ENCODE measurements at places on chromosomes 6 and 20.

DNA sequence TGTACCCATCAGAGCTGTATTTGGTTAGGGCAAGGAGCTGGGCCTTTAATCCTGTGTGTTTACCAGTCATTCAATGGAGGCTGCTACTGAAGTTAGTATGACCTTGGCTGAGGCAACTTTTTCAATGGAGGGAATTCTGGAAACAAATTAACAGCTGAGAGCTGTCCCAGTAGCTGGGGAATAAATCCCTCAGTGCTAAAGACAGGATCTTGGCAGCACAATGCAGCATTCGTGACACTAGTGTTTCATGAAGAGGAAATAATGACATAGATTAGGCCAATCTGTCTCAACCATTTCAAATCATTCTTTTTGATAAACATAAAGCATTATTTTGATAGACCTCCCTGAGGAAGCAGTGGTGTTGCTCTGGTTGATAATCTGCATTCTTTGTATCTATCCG, 42.9 kb downstream of the GRM1 start:
- DNase-seq: no peak

DNA sequence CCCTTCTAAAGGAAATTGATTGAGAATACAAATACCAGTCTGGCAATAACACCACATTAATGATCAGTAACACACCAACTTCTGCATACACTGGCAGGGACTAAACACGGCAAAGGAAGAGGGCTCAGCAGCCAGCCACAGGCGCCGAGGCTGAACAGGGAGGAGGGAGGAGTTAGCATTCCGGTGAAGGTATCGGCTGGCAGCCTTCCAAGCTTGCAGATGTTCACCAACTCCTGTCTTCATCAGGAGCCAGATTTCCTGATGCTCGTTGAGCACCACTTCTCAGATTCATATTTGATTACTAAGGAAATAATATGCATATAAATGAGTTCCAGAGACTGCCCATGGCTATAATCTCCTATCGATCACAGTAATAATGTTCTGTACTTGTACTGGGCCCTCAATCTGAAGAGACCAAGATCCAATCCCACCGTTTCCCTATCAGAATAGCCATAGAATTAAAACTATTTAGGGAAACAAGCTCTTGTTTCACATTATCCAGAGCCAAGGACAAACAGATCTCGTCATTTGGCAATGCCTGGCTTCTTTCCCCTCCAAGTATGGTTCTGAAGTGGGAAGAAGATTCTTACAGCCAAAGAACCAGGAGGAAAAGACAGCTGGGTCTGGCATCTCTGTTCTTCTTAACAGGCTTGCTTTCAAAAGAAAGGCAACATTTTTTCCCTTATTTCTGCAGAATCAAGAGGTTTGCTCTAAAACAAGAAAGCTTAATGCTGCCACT, 42.2 kb downstream of the GFOD1 start:
- peak; percentile 84 for DNase-seq

DNA sequence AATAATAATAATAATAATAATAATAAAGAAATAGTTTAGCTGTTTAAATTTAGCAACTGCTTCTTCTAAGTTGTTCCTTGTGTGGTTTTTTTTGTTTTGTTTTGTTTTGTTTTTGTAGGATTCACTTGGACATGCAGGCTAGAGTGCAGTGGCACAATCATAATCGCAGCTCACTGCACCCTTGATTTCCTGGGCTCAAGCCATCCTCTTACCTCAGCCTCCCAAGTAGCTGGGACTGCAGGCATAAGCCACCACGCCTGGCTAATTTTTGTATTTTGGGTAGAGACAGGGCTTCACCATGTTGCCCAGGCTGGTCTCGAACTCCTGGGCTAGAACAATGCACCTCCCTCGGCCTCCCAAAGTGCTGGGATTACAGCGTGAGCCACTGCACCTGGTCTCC, 15.3 kb upstream of the EYA2 start:
- DNase-seq: no peak

DNA sequence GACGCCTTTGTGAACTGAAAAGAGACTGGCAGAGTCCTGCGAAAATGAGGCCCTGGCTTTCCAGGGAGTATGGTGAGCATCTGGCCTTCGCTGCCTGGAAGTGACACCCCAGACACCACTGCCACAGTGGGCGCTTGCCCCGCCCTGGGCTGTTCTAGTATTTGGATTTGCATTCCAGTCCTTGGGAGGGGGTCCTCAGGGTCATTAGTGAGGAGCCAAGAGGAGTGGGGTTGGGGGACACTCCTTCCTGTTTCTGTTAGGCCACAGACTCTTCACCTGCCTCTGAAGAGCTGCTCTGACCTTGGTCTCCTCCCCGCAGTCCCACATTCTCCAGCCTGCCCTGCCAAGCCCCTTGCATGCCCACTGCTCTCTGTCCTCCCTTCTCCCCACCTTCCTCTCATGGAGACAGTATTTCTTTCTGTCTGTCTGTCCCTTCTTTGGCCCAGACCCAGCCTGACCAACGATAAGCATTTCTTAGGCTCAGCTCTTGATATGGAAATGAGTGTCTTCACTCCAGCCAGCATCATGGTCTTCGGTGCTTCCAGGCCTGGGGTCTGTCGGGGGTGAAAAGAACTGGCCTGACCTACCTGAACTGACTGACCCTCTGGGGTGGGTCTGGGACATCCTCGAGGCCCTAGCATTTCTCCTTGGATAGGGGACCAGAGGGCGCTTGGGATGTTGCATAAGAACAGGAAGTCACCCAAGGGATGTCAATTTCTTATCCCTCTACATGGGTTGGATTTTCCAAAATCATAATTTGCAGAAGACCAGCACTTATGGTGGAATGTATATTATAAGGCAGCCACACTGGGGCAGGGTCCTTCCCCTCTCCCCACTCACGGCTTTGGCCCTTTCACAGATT, 19.4 kb downstream of the SLC9A8 start:
- DNase-seq: no peak

DNA sequence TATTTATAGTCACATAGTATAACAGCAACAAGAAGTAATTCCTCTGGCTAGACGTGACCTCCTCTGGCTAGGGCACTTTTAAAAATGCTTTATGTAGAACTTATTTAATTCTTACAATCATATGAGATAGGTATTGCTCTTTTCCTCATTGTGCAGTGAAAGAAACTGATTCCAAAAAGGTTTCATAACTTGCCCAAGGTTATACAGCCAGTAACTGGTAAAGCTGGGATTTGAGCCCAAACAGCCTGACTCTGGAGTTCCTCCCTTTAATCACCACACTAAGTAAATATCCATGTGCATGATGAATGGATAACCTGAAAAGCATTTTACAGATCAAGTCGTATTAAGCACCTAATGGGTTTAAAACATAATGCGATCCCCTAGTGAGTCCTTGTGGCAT, 214.6 kb downstream of the PRL start:
- no peak for DNase-seq

DNA sequence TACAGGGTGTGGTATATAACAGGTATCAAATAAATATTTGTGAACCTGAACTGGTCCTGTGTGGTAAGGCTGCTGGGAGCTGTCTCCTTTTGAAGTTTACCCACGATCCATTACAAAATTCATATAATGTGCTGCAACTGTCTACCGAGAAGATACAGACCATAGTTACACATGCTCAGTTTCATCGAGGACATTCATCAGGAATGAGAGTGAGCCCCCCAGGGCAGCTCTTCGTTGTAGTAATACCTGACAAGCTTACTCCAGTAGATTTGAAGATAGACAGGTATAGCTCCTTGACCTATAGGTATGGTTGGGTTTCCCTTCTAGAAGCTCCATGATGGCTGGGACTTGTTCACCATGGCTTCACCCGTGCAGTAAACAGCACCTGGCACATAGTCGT, 25.7 kb downstream of the ARMC2 start:
- no peak for DNase-seq

- DNase-seq: peak; percentile 59
Measured at GRCh38 chr6:11785774-11786579, 7.4 kb upstream of the ADTRP start.

DNA sequence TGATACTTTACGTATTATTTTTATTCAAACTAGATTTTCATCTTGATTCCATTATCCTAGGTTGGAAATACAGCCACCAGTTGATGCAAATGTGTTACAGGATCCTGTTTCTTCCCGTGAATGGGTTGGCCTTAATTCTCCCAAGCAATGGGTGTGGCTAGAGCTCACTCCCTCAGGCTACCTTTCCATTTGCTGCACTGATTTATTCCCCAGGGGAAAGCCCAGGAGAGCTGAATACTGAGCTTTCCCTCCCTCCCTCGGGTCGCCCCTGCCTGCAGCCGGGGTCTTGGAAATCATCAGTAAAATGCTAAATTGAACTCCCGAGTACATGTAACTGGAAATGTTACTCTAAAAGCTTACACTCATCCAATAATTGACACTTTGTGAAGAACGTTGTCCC, 9.9 kb downstream of the SMOC2 start:
- DNase-seq: no peak

- peak; percentile 14 for DNase-seq
Measured at GRCh38 chr6:20540683-20541082, 6.4 kb downstream of the CDKAL1 start.

- no peak for DNase-seq
Measured at GRCh38 chr6:170186006-170186935, 104.6 kb downstream of the DLL1 start.

GRCh38 chr6:138811866-138812265, 16.0 kb downstream of the ECT2L start:
- no peak for DNase-seq

GRCh38 chr20:59831024-59831915, 102.2 kb downstream of the SYCP2 start:
- no peak for DNase-seq

DNA sequence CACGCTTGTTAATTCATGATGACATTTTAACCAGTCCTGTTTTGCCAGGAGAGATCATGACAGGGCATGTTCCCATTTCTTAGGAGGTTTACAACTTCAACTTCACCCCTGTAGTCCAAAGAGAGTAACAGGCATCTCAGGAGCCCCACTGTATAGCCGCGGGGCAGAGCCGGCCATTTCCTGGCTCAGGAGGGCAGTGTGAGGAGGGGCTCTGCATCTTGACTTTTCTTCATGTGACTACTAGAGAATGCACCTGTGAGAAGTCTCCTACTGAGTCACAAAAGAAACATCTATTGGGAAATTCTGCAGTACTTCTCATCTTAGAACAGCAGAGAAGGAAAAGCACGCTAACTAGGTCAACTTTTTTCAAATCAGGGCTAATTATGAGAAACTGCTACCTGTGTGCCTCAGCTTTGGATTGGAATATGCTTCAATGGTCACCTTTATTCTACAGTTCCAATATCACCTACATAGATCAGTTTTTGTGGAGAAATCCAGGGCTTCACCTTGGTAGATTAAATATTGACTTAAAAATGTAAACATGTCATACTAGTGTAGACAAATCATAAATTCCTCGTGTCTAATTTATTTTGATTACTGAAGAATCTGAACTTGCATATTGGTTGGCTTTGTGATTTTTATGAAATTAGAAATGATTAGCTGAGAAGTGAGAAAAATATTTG, 28.6 kb upstream of the SIM1 start:
- no peak for DNase-seq

GRCh38 chr20:58980711-58981627, at the start of gene NELFCD:
TSS of gene NELFCD (plus strand) at chr20:58981256. CDS start at chr20:58981310, 54 bp downstream.
- DNase-seq: peak; percentile 92

GRCh38 chr6:117729613-117730012, 54.3 kb downstream of the NUS1 start:
- DNase-seq: no peak

DNA sequence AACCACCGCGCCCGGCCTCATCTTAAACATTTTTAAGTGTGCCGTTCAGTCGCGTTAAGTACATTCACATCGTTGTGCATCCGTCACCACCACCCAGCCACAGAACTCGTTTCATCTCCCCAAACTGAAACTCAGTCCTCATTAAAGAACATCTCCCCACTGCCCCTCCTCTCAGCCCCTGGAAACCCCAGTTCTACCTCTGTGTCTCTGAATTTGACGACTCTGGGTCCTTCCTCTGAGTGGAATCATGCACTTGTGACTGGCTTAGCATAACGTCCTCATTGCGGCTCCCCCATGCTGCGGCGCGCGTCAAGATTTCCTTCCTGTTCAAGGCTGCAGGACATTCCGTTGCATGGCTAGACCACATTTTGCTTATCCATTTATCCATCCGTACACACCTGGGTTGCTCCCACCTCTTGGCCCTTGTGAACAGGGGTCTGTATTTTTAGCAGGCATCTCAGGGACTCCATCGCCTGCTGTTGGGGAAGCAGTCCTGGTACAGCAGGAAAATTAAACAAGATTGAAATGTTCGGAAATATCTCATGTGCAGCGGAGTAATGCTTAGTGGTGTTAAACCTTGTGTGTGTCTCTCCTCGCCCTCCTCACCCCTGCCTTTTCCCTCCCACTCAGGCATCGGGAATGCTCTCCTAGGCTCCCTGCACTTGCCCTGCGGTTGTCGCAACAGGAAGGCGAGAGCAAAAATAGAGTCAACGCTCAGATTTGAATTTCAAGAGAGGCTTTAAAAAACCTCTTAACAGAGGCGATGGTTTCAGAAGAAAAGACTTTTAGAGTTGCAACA, 127.9 kb downstream of the PXDC1 start:
- no peak for DNase-seq

DNA sequence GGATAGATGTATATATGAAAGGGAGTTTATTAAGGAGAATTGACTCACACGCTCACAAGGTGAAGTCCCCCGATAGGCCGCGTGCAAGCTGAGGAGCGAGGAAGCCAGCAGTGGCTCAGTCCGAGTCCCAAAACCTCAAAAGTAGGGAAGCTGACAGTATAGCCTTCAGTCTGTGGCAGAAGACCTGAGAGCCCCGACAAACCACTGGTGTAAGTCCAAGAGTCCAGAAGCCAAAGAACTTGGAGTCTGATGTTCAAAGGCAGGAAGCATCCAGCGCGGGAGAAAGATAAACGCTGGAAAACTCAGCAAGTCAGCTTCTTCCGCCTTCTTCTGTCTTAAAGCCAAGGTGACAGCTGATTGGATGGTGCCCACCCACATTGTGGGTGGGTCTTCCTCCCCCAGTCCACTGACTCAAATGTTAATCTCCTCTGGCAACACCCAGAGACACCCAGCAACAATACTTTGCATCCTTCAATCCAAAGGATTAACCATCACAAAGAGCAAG, 102.6 kb upstream of the GJE1 start:
- DNase-seq: no peak

Data from body of pancreas (tissue), 4 donors.